Fibroblast of lung (primary cell): ENCODE measurements at places on chromosomes 3 and 15. TPM values are rescaled to one million over a fixed set of nuclear protein-coding genes. Genes with fewer than 3 reads are reported as not detected.

Gene ITPKA
- total RNA-seq, result 3.9 and 35.0 TPM in 2 replicates

DNA sequence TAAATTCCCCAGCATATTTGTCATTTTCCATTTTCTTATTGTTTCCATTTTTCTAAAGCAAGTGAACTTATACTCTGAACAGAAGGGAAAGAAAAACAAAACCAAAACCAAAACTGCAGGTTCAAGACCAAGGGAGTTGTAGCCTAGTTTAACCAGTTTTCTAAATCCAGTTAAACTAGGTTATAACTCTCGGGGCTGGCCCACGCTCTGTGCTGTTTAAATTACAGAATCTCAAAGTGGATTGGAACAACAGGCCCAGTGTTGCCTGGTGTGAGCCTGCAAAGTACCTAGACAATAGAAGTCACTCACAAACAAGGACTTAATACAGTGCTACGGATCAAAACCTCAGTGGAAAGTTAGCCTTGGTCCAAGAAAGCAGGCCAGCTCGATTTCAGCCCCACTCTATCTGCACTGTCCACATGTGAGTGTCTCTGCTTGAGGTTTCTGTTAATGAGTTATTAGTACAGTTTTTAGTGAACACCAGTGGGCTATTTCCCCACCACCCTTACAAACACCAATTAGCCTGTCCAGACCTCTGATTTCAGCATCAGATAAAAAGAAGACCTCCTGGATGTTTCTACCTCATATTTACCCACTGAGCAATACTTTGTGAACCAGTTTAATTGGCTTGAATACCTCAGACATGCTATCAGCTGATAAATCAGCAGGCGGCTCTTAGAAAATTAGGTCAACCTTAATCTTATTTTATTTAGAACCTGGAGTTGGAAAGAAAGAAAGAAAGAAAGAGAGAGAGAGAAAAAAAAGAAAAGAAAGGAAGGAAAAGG is 93.8 kb upstream of the PDZRN3 start:
- no peak for DNase-seq

Gene MAP1A
- 70.4 and 201 TPM in 2 replicates for total RNA-seq

Gene BOC
- total RNA-seq, result 2.1 and 3.9 TPM in 2 replicates

Gene TEX55
- not detected in 2 replicates for total RNA-seq

Gene ATP10A
- 5.1 and 12.7 TPM in 2 replicates for total RNA-seq

- DNase-seq, result no peak
These were observed 56.2 kb upstream of the FILIP1L start for GRCh38 chr3:100170486-100170885.

- peak; percentile 16 for DNase-seq
These were observed 1097.7 kb downstream of the ROBO1 start for GRCh38 chr3:78670094-78670493.

Gene DZIP1L
- 16.9 and 22.6 TPM in 2 replicates for total RNA-seq

DNA sequence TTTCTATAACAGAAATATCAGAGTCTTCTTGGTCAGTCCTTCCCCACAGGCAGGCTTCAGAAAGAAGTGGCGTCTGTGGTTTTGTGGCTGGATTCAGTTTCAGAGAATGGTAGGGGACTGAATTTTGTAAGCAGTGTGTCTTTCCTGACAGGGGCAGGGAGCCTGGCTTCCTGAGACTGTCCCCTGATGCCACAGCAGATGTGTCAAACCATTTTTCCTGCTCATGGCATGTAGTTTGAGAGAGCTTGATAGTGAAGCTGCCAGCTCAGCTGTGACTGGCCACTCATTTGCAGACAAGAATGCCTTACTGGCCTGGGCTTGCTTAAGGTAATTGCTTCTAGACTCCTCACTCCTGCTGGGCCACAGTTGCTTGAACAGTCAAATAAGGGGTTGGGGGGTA is 26.4 kb downstream of the LARS2 start:
- DNase-seq, result no peak

DNA sequence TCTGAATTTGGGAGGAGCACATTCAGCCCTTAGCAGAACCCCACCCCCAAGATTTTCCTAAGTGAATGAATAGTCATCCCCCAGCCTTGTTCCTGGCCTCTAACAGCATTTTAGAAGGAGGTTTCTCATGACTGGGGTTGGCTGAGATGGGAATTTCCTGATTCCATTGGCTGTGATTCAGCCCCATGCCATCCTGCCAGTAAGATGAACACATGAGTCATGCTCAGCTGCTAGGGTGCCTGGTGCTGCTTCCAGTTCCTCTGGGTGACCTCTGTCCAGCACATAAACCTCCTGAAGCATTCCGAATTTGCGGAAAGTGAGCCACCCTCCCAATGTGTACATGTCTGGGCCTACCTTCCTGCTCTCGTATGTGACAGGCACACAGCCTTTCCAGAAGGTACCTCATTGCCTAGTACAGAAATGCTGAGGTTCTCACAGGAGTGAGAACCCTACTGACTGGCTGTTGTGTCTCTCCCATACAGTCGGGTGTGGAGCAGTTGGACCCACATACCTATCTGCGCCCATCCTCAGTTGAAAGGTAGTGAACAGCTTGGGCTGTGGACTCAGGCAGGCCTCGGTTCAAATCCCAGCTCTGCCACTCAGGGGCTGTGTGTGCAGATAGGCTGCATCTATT is 91.7 kb downstream of the APBA2 start:
- DNase-seq, result peak; percentile 98
